Naive thymus-derived CD8-positive, alpha-beta T cell (primary cell): ENCODE measurements at places on chromosomes 3 and 15.

DNA sequence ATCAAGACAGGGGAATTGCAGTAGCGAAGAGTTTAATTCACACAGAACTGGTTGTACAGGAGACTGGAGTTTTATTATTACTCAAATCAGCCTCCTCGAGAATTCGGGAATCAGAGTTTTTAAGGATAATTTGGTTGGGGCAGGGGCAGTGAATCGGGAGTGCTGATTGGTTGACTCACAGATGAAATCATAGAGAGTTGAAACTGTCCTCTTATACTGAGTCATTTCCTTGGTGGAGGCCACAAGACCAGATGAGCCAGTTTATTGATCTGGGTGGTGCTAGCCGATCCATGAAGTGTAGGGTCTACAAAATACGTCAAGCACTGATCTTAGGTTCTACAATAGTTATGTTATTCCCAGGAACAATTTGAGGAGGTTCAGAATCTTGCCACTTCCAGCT, 5.3 kb upstream of the ZNF770 start:
- no peak for DNase-seq

DNA sequence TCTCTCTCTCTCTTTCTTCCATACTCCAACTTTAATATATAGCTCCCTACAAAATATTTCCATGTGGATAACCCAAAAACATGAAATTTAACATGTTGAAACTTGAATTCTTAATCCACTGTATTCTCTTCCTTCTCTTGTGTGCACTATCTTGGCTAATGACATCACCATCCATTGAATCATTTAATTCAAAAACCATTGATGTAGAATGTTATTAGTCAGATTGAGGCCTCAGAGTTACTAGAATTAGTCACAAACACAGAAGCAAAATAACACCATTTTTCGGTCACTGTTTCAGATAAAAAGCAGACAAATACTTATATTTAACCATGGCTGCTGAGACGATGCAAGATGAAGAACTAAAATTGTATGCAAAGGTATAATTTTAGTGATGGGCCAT, 256.9 kb upstream of the LRRC3B start:
- no peak for DNase-seq

DNA sequence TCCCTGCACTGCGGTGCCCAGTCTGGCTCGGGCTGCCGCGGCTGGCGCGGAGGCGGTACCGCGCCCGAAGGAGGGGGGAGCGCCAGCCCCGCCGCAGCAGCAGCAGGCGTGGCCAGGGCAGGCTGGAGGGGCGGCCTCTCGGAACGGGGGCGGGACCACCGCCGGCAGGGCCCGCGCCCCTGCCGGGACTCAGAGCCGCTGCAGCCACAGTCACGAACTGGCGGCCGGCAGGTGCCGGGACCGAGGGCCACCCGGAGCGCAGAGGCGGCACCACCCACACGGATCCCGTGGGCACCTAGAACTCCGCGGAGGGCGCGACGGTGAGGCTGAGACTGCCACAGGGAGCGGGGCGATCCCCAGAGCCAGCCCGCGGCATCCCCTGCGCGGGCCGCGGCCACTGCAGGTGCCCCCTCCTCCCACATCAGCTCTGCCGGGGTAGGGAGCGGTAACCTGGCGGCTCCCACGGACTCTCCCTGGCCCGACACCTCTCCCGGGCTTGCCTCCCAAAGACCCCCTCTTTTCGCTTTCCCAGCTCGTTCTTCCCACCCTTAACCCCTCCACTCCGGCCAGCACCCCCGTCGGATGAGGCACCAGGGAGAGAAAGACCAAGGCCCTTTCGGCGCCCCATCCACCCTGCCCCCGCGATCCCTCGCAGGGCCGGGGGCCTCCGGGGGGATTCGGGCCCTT, at the start of gene VWA5B2:
Gene VWA5B2, plus strand, starts transcription at position 192 of the 687 bp plus-strand sequence. CDS start 944 bp downstream, outside the sequence.
- peak; percentile 73 for DNase-seq

GRCh38 chr15:79526376-79526775, 94.2 kb downstream of the MINAR1 start:
- DNase-seq = no peak

DNA sequence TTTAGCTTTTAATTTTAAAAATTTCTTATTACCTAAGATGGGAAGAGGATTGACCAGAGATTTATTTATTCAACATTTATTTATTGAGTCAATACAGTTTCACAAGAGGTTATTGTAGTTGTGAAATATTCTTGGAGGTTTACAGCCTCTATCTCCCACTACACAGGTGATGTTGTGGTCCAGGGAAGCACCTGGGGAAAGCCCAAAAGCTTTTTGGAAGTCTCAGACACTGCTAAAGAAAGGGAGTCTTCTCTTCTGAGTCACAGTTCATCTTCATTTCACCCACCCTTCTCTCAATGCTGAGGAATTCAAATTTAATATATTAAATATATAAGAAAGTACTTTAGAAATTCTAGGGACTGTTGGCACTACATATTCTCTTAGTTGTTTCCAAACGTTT, 41.8 kb downstream of the SERPINI1 start:
- DNase-seq = no peak
